Progenitor cell of endocrine pancreas (in vitro differentiated cells): ENCODE measurements at places on chromosomes 5 and 9. TPM values are rescaled to one million over a fixed set of nuclear protein-coding genes. Genes with fewer than 3 reads are reported as not detected.

Gene SMU1
- 25.2 and 25.4 TPM in 2 replicates for total RNA-seq

Gene C1QTNF2
- 0.11 and 0.14 TPM in 2 replicates for total RNA-seq

GRCh38 chr5:157458835-157459234 lies 1.2 kb upstream of the NIPAL4 start:
- no peak for DNase-seq

GRCh38 chr5:60594715-60595477 lies 105.1 kb downstream of the DEPDC1B start:
- no peak for DNase-seq

DNA sequence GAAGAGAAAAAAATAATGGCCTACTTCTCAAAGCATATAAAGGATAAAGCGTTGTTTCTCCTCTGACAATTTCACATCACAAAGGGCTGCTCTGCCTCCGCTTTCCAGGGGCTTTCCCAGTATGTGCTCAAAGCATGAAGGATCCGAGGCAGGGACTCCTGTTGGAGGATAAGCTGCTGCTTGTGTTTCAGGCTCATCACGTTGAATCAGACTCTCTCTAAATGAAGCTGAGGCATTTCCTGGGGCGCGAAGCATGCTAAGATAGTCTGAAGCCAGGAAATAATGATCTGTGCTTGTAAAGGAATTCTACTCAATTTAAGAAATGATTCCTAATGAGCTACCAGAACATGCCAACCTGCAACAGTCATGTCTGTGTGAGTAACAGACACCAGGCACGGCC lies 97.5 kb downstream of the MARCHF11 start:
- no peak for DNase-seq

Gene SPINK1
- 3,409 and 3,546 TPM in 2 replicates for total RNA-seq

- DNase-seq: no peak
These were observed 16.0 kb downstream of the ABLIM3 start for GRCh38 chr5:149157330-149157729.

DNA sequence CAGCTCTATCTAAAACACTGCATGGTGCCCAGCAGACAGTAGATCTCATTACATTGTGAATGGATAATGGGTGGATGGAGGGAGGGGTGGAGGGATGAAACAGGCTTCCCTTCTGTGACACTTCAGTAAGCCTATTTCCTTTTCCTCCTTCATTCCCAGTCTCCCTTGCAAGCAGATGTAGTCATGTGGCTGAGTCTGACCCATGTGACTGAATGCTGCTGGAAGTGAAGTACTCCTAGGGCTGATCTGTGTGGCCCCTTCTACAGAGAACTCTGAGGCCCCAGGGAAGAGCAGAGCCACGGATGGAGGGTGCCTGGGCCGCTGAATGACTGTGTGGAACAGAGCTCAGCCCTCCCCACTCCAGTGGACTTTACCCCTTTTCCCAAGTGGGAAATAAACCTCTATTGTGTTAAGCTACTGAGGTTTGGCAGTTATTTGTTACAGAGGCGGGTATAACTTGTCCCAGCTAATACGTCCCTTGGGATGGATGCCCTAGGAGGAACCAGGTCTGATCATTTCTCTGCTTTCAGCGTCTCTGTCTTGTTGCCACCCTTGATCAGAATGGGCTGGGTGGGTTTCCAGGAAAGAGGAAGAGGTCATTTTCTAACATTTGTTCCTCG lies 176.1 kb upstream of the MVB12B start:
- DNase-seq: no peak
